ENCODE measurements at places on chromosomes 5 and 9.
A peak's percentile ranks its signal among the peaks of the same experiment; 100 is the strongest.

- DNase-seq = no peak
Observed at GRCh38 chr5:72353046-72353445, 32.9 kb downstream of the PTCD2 start.

DNA sequence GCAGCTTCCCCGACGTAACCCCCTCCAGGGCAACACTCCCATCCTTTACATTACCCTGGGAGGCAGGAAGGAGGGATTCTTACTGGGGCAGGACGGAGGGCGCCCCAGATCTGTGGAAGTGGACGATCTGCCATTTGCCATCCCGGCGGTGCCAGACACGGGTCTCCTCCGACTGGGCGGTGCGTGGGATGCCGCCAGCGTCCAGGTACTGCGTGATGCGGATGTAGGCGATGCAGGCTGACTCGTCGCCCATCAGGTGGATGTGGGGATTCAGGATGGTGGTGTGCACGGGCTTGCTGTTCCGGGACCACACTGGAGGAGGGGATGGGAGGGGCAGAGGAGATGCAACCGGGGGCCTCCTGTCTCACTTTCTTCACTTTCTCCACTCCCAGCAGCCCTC is 33.0 kb downstream of the SLC6A7 start:
- no peak for DNase-seq

- DNase-seq = no peak
Observed at GRCh38 chr5:21391506-21391905, 1403.5 kb upstream of the CDH18 start.

GRCh38 chr9:97307091-97307490 is 368 bp upstream of the CCDC180 start:
- peak; percentile 23 for DNase-seq

GRCh38 chr5:172097356-172097755 is 90.7 kb downstream of the STK10 start:
- no peak for DNase-seq

DNA sequence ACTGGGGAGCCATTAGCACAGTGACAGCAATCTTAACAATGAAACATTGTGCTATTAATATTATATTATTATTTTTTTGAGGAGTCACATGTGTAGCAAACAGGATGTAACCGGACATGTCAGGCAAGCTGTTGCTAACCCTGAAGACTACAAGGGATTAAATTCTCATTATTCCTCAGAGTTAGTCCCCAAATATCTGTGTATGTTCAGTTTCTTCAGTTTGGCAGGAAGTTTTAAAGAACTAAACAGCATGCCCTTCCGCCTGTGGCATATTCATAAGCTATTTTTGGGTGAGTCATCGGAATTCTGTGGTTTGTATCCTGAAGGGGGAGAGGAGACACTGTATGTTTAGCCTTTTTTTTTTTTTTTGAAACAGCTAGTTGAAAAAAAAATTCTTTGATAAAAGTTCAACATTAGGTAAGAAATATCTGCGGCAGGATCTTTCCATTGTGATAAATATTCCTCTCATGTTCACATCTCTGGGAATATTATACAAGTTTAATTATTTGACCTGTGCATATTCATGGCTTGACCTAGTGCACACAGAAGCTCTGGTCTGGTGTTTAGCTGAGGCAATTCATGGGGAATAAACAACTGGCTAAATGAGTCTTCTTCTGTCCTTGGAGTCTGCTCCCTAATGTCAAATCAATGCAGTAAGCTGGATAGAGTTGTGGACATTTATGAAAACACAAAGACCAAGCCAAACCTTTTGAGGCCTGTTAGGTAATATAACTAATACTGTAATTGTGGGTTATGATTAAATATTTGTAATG is 202.7 kb upstream of the CDKN2B start:
- no peak for DNase-seq

DNA sequence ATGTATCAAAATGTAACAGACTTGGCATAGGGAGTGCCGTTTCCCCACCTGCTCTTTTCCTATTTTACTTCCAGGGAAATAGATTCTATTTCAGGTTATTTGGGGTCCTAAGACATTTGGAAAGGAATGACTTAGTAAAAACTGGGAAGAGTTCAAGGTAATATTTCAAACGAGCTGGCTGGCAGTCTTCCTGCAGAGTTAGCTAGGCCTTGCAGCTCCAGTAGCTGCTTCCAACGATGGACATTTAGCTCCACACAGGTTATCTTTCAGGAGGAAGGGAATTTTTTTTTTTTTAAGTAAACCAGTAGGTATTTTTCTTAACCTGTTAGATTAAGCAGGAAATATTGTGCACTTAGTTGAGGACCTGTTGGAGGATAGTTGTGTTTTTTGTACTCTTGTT is 45.2 kb downstream of the TLE4 start:
- no peak for DNase-seq

GRCh38 chr5:66595756-66596635 is at the start of gene MAST4:
MAST4 (plus strand) TSS chr5:66596393; CDS start chr5:66596656, 263 bp downstream.
- peak; percentile 64 for DNase-seq

DNA sequence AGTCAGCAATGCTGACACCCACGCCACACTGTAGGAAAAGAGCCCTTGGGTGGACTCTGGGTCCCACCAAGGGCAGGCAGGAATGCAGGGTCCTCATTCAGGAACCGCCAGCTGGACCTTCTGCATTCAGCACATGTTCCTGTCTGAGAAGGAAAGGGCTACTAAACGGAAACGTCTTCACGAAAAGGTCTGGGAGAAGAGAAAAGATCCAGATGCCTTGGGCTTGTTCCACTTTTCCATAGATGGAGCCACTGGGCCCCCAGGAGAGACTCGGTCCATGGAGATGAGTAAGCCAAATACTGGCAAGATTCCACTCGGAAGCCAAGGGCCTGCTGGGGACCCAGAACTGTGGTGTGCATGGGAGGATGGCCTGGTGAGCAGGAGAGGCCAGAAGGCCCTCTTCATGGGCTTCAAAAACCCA is 38.4 kb downstream of the LHFPL2 start:
- no peak for DNase-seq

DNA sequence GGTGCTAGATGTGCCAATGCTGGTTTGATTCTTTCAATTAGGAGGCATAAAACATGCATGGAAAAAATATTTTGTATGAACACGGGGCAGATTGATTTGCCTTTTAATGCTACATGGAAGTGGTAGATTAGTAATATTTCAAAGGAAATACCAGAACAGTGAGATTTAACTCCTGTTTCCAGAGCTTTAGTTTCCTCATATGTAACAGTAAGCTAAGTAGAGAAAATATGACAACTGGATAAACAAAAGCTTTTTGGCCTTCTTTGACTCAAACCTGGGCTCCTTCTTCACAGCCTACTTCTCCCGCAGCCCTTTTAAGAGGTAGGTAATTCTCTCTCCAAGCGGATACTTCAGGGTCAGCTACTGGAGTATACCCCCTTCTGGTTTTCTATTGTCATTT is 254.2 kb upstream of the TRPC7 start:
- no peak for DNase-seq

DNA sequence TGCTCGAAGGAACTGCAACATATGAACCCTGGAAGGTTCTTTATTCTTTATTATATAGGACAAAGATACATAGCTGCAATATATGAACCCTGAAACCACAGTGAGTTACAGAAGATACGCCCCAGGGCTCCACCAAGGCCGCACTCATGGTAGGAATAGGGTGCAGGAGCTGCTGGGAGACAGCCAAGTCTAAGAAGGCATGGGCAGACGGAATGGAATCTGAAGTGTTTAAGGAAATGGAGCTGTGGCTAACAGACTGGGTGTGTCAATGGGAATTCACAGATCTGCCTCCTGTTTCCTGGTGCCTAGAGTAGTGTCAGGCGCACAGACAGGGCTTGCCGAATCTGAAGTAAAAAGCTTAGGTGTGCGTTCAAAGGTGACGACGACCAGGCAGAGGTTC is 286.4 kb downstream of the DENND1A start:
- DNase-seq = no peak

- no peak for DNase-seq
Observed at GRCh38 chr5:116068028-116068632, 16.7 kb upstream of the COMMD10 start.

- no peak for DNase-seq
Observed at GRCh38 chr9:69155341-69156030, 18.6 kb upstream of the TJP2 start.

GRCh38 chr5:84438456-84438855 is 53.8 kb upstream of the EDIL3 start:
- no peak for DNase-seq

DNA sequence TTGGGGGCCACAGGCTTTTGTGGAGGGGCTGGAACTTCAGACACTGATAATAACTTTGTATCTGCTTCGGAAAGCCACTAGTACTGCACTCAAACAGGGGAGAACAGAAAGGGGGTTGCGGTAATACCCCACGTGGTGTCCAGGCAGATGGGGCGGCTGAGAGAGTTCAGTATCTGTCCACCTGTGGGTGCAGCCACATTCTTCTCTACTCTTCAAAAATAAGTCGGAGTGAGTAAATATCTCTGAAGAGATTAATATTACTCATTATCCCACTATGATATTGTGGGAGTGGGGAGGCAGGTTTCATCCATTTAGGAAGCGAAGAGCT is 102.1 kb upstream of the SSBP2 start:
- no peak for DNase-seq

- DNase-seq = no peak
Observed at GRCh38 chr9:36861528-36862205, 172.4 kb downstream of the PAX5 start.

GRCh38 chr9:108443741-108444140 is 412.0 kb downstream of the ACTL7B start:
- DNase-seq = no peak

DNA sequence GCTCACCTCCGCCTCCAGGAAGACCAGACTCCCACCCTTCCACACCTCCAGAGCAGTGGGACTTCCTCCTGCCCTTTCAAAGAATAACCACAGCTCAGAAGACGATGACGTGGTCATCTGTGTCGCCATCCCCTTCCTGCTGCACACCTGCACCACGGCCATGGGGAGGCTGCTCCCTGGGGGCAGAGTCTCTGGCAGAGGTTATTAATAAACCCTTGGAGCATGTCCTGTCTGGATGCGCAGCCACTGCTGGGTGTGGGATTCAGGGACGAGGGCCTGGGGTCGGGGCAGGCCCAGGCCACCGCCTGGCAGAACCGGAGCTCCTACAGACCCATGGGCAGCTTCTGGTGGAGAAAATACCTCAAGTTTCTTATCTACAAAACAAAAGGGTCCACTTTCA is 5.0 kb downstream of the PAEP start:
- DNase-seq = no peak

All from stimulated activated CD4-positive, alpha-beta T cell treated with anti-CD3 and anti-CD28 coated beads, Interleukin-4, amount 100 ng/mL, for 48 hours (primary cell).